ENCODE measurements at places on chromosomes 16 and 17.

DNA sequence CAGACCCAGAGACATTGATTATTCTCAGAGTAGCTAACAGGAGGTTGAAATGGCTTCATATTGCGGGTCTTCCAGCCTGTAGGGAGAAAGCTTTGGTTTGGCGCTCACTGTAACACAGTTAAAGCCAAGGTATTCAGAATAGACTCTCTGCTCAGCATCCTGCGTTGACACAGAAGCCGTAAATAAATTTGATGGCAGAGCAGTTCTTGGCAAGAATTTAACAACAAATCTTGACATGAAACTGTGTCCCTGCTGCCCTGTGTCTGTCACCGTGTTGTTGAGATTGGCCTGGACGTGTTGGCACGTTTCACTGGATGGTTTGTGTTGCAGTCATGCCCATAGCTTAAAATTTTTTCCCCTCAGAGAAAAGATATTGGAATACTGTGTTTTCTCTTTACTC is 359.6 kb downstream of the SNX29 start:
- no peak for DNase-seq

GRCh38 chr17:78414178-78415162 is 36.0 kb downstream of the PGS1 start:
- no peak for DNase-seq

GRCh38 chr17:57570724-57571344 is 174.3 kb downstream of the CCDC182 start:
- DNase-seq, result peak; percentile 93

GRCh38 chr17:55641676-55642081 is 81.0 kb downstream of the TMEM100 start:
- DNase-seq, result no peak

- no peak for DNase-seq
These were observed 6.0 kb upstream of the EZH1 start for GRCh38 chr17:42750739-42751344.

DNA sequence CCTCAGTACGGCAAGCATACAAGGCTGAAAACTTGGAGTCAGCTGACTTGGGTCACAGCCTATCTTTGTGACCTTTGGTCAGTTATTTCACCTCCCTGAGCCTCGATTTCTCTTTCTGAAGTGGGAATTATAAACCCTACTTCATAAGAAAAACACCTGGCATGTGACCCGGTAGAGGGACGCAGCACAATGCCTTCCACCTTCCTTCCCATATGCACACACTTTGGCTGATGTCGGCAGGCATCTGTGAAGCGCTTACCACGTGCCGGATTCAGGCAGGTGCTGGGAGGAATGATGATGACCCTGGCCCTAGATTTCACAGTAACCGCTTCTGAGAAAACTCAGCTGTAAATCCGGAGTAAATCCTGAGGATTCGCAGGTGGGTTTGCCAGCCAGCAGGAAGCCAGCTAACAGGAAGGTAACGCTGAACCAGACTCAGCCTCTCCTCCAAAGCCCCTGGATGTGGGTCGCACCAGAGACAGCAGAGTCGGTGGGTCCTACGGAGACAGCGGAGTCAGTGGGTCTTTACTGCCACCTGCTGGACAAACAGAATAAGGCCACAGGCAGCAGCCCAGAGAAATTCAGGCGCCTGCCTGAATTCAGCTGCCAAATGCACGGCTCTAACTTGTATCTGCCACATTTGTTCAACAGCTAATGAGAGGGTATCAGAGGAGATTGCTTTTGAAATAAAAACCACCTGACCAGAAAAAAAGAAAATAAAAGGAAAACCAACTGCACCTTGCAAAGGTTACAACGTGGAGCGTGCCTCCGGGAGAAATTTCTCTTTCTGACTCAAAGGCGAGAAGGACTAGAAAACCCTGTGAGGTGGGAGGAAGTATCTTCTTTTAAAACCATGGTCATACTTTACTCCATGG is 16.6 kb downstream of the COPRS start:
- peak; percentile 70 for DNase-seq

GRCh38 chr17:1930337-1930645 is 94.8 kb downstream of the RTN4RL1 start:
- DNase-seq, result no peak

- no peak for DNase-seq
These were observed 42.6 kb upstream of the ATF7IP2 start for GRCh38 chr16:10343124-10343760.

GRCh38 chr16:64290461-64290860 is 831.4 kb downstream of the CDH11 start:
- DNase-seq, result no peak

GRCh38 chr16:89472711-89473075 is 17.7 kb downstream of the ANKRD11 start:
- DNase-seq, result no peak

DNA sequence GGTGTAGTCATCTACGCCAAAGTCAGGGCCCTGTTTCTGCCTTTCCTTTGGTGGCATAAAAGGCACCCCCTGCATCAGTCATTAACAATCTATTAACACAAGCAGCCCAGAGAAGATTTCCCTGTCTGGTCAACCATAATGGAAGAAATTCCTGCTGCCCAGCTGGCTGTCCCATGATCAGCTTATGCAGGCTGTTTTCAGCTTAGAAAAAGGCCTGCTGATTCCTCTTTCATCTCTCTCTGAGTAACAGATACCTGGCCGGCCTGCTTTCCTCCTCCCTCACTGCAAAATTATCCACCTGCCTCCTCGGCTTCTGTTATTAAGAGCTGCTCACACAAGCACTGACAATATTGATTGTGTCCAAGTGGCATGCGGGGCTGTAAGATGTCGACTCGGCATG is 70.3 kb upstream of the MMP2 start:
- no peak for DNase-seq

GRCh38 chr17:8105957-8106398 is 12.3 kb downstream of the ALOXE3 start:
- no peak for DNase-seq

- no peak for DNase-seq
These were observed 32.3 kb downstream of the SNTB2 start for GRCh38 chr16:69219279-69219678.

DNA sequence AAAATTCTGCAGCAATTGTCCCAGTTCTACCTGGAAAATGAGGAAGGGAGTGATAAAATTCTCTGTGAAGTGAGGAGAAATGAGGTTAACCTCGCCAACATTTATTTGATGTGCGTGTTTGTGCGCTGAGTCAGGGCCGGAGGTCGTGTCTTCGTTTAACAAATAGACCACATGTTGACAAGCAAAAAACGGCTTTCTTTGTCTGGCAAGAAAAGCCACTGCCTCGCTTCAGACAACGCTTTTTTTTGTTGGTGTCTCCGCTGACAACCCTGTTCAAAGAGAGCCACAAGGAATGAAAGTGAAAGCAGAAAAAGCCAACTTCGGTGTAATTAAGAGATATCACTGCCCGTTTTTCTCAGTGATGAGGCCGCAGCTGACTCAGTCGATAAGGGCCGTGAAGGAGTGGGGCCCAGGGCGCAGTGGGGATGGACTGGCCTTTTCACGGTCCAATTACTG is 510.6 kb downstream of the CDH13 start:
- DNase-seq, result no peak

DNA sequence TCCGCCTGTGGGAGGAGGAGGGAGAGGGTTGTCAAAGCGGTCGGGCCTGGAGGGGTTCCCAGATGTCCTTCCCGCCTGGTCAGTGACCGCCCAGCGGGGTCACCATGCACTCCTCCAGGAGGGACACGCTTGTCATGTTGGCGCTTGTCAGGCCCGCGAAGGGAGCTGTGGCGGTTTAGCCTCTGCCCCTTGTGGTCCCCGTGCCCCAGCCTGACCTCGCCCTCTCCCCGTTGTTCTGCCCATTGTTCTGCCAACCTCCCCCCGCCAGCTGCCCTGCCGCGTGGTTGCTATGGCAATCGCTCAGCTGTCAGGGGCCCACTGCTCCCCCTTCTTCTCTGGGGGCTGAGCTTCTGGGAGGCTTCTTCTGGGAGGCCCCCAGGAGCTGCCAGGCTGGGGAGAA is 146.4 kb upstream of the CIBAR2 start:
- no peak for DNase-seq

- no peak for DNase-seq
These were observed 82.1 kb downstream of the SLC39A11 start for GRCh38 chr17:73010414-73010813.

DNA sequence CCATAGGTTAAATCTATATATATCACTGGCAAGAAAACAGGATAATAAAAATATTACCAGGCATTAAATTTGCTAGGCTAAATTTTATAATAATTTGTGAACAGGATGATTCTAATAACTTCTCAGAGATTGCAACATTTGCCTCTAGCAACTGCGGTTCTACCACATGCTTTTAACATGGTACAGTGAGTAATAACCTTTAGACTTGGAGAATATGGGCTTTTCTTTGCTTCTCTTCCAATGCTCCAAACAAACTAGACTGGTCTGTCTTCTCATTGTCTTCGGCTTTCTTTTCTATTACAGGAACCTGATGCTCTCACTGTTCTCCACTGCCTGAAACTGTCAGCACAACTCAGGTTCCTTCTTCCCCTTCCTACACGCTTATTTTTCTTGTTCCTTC is 80.6 kb downstream of the CA4 start:
- DNase-seq, result no peak

DNA sequence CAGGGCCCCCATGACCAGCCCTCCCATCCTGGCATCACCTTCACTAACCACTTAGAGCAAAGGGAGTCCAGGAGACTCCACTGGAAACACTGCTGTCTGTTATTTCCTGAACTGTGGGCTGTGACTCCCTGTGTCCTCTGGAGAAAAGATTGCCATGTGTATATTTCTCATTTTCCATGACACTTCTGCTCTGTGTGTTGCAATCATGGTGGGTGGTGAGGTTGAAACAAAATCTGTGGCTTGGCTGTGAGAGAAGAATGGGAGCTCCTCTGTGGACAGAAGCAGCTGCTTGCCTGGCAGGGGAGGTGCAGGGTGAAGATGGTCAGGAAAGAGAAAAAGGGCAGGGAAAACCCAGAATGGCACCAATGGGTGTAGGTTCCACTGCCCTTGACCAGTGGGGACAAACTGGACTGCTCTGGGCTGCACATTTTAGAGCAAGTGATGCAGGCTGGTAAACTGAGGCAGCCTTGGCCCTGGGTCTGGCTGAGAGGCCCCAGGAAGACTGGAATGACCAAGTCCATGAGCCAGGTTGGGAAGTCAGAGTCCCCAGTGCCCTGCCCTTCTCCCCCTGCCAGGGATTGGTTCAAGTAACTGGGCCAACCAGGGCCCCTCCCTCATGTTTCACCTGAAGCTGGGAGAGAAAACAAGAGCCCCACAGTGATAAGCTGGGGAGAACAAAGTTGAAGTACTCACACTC is 314.3 kb downstream of the C16orf95 start:
- DNase-seq, result no peak

GRCh38 chr17:50108556-50108955 is 13.4 kb downstream of the PDK2 start:
- DNase-seq, result no peak

DNA sequence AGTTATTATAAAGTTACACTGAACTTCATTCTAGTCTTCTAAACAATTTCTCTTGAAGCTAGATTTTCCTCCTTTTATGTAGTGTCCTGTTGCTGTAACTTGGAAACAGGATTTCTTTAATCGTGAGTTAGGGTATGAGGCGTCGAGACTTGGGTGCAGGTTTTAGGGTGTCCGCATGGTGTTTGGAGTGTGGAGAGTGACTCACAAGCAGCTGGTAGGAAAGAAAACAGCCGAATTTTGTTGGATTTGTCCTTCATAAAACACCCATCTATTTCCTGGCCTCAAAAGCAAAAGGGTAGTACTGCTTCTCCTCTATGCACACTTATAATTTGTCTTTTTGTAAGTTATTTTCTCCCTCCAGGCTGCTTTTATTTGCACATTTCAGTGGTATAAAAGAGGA is 1.6 kb downstream of the RPTOR start:
- DNase-seq, result no peak

DNA sequence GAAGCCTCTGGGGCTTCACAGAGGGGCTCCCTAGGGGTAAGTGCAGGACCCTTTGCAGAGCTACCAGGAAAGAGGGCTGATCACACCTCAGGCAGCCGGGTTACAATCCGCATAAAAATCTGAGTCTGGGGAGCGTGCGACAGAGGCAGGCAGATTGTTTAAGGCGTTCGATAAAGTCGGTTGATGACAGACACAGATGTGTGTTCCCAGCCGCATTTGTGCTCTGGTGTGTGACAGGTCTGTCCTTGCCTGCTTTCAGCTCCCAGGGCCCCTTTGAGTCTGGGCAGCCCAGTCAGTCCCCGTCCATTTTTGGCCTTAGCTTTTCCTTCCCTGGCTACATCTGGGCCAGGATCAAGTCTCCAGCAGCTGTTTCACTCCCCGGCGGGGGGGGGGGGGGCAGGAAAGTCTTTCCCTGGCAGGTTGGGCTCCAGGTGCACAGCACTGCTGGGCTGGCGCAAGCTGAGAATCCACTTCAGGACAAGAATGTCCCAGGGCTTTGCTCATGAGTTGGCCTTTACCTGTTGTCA is 1.3 kb upstream of the ZACN start:
- no peak for DNase-seq

GRCh38 chr17:4806456-4806776 is 536 bp upstream of the PLD2 start:
- no peak for DNase-seq

- no peak for DNase-seq
These were observed 32.1 kb downstream of the TANC2 start for GRCh38 chr17:62998166-62998565.

DNA sequence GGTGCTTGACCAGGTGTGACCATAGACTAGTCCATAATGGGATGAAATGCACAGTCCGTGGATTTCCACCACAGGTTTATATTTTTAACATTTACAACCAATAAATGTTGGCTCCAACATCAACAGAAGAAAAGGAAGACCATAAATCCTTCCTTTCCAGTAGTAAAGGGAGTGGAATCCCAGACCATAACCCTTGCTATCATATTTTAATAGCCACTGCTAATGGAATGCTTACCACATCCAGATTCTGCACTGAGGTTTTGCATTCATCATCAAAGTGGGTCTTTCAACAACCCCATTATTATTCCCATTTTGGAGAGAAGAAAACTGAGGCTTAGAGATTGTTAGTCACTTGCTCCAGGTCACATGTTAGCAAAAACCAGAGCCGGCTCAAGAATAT is 106.7 kb downstream of the FOXL1 start:
- DNase-seq, result no peak

DNA sequence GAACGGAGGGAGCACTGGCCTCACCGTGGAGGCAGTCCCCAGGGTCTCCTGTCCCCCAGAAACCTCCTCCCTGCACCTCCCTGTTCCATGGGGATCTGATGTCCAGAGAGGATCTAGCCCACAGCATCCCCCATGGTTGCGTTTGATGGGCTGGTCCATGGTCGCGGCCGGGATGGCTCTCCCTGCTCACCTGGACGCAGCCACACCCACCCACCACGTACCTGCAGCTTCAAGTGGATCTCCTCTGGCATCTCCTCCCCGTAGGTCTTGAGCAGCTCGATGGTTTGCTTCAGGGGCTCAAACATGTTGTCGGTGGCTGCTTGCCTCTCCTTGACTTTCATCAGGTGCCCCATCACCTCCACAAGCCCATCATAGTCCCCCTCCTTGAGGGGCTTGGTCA is 47.9 kb downstream of the DNAH17 start:
- no peak for DNase-seq

DNA sequence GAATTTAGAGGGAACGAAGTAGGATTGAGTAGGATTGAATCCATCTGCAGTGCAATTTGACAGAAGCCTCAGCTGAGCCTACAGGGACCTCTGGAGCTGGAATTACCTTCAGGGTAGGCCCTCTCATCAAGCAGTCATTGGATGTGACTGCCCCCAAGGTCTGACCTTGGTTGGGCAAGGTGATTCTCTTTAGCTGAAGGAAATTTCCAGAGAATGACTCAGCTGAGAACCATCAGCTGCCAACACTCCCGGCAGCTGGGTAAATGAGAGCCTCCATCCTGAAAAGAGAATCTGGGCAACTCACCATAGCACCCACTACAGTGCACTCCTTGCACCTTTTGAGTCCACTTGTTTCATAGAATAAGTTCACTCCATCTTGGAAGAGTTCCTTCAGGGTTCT is 113.5 kb upstream of the MED13 start:
- no peak for DNase-seq

- no peak for DNase-seq
These were observed 47.0 kb downstream of the MFSD11 start for GRCh38 chr17:76784926-76785325.
